Upper lobe of left lung (tissue), 6 donors: ENCODE measurements at places on chromosomes 16 and 17. TPM values are rescaled to one million over a fixed set of nuclear protein-coding genes. Genes with fewer than 3 reads are reported as not detected.

GRCh38 chr17:67506966-67507365 lies 129.9 kb downstream of the PITPNC1 start:
- H3K4me3 ChIP-seq: no peak overlapping the region
- peaks cover 14% of the 10 kb centered on the region for H3K4me1 ChIP-seq
- no peak for DNase-seq
- no peaks in the 10 kb centered on the region for H3K36me3 ChIP-seq
- H3K27me3 ChIP-seq: no peaks in the 10 kb centered on the region
- H3K27ac ChIP-seq: no peak overlapping the region

DNA sequence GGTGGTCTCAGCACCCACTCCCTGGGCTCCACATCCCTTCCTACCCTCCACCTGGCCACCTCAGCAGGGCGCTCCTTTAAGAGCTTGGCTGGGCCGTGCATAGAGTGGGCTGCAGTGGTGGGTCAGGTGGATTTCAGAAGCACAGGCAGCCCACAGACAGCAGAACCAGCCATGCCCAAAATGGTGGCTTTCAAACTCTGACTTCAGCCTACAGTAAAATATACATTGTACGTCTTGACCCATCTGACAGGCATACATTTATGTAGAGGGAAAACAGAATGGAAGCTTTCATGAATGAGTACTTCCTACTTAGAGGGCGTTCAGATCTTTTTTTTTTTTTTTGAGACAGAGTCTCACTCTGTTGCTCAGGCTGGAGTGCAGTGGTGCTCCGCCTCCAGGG lies 26.0 kb upstream of the LASP1NB start:
- peak overlapping the region; percentile 84 for H3K27ac ChIP-seq
- peaks cover 73% of the 10 kb centered on the region for H3K36me3 ChIP-seq
- H3K4me1 ChIP-seq: peaks cover 76% of the 10 kb centered on the region
- H3K4me3 ChIP-seq: no peak overlapping the region
- H3K27me3 ChIP-seq: no peaks in the 10 kb centered on the region

The APOH gene
- total RNA-seq: 1.3 TPM

The C1QBP gene
- 90.8 TPM for total RNA-seq
